Muscle of arm (tissue), 14 donors: ENCODE measurements at places on chromosomes 16 and 17. TPM values are rescaled to one million over a fixed set of nuclear protein-coding genes. Genes with fewer than 3 reads are reported as not detected.
A peak's percentile ranks its signal among the peaks of the same experiment; 100 is the strongest.

DNA sequence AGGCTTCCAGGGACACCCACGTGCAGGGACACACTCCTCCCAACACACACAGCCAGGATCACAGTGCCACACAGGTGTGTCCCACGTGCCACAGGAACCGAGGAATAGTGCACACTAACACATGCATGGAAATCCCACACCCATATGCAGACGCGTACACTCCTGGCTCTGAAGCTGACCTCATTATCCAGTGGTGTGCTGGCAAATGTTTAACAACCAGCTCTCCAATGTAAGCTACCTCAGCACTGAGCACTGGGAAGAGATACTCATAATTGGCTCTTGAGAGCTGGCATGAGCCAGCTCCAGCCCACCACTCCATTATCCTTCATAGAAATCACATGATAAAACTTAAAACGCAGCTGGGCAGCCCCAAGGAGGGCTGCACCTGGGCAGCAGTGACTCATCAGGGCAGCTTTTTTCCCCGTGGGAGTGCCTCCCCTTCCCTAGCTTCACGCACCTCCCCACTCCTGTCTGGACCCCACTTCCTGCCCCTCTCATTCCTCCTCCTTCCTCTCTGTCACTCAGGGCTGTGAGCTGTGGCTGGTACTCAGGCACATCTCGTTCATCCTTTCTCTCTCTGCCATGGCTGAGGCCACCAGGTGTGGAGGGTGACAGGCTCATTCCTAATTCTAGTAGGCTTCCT is 14.9 kb upstream of the TBX21 start:
- no peak for DNase-seq

Gene CCL1
- not detected for polyA plus RNA-seq

Gene FA2H
- polyA plus RNA-seq = 0.08 TPM

DNA sequence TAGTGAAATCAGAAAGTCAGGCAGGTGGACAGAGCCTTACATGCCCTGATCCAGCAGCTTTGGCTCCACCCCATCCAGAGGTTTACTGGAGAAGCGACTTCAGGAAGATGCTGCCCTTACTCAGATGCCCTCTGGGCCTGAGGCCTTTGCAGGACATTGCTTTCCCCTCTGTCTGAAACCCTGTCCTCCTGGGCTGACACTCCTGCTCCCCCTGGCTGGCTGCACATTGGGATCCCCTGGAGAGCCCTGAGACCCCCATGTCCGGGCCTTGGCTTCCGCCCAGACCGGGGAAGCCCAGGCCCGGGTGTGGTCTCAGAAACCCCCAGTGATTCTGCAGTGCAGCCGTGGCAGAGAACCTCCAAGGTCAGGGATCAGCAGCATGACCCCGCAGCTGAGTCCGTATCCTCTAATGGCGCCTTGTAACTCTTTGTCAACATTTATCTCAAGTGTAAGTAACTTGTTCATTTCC is 36.6 kb downstream of the BCO1 start:
- no peak for DNase-seq

GRCh38 chr16:22357635-22357971 is 16.8 kb downstream of the CDR2 start:
- no peak for DNase-seq

Gene CCL7
- not detected for polyA plus RNA-seq

- no peak for DNase-seq
Observed at GRCh38 chr17:65102235-65102634, 34.9 kb upstream of the RGS9 start.

Gene TBC1D3
- polyA plus RNA-seq = not detected

DNA sequence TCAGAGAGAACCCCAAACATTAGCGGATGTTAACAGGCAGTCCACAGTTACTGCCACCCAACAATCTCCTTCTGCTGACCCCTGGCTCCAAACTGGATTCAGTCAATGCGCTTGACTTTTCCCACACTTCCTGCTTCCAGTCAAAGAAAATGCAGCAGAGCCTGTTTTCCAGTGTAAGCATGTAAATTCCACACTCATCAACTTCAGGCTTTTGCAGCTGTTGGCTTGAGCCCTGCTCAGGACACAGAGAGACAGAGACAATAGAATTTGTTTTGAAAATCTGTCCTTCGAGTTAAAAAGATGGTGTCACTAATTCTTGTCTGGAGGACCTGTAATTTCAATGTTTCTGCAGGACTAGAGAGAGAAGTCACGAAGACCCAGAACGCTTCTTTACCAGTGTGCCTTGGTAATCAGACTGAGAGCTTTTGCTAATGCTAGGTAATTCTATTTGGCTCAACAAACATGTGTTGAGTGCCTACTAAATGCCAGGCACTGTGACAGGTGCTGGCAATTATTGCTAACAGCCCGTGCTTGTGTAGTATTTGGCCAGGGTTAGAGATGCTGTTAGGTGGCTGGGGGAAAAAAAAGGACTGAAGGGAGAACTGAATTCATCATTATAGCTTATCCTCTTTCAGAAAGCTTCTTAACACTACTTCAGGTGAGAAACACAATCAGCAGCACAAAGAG is 32.5 kb downstream of the HOXB1 start:
- DNase-seq = no peak

Gene TEKT5
- polyA plus RNA-seq = not detected

Gene EVPL
- 14.5 TPM for polyA plus RNA-seq

GRCh38 chr17:65346166-65346565 is 209.0 kb downstream of the RGS9 start:
- no peak for DNase-seq

Gene PABPN1L
- polyA plus RNA-seq = not detected

DNA sequence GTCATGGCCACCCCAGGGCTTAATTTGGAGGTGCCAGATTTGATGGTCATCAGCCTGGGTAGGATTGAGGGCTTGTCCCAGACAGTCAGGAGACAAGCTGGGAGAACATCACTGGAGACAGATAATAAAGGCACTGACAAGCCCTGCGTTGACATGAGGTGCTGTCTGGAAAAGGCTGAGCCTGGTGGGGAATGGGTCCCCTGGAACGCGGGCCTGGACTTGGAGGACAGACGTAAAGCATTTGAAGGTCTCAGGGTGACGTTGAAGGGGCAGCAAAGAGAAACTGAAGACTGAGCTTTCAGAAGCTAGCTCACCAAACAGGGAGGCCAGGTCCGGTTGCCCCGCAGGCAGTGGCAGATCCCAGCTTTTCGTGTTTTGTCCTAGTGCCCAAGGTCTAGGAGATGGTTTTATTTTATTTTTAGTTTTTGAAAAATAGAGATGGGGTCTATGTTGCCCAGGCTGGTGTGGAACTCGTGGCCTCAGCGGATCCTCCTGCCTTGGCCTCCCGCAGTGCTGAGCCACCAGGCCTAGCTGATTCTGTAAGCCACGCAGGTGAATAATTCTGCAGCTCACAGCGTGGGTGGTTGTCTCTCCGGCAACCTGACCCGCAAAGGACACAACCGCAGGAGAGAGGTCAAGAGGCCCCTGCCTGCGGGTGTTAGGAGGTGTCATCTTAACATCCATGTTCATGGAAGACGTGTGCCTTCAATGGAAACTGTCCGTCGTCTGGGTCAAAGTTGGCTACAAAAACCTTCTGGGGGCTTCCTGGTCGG is 37.6 kb downstream of the METRNL start:
- DNase-seq = no peak

DNA sequence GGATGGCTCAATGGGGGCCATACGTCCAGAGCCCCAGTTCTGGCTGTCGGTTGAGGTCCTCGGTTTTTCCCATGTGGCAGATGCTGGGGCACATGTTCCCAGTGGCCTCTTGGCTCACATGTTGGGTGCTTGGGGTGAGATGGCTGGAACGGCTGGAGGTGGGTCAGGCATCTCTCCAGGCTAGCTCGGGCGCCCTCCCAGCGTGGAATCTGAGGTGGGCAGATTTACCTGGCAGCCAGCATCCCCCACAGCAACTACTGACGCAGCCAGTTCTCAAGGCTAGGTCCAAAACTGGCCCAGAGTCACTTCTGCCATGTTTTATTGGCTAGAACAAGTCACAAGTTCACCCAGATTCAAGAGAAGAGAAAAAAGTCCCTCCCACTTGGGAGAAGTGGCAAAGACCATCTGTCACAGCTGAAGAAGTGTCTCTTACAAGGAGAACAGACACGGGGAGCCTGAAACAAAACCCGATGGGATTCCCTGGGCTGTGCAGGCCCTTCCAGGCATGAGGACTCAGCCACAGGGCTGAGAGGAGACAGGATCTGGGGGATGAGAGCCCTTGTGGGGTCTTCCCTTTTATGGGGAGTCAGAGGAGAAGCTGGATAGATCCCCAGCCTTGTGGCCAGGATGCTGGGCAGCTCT is 15.2 kb downstream of the ACE start:
- DNase-seq = no peak

DNA sequence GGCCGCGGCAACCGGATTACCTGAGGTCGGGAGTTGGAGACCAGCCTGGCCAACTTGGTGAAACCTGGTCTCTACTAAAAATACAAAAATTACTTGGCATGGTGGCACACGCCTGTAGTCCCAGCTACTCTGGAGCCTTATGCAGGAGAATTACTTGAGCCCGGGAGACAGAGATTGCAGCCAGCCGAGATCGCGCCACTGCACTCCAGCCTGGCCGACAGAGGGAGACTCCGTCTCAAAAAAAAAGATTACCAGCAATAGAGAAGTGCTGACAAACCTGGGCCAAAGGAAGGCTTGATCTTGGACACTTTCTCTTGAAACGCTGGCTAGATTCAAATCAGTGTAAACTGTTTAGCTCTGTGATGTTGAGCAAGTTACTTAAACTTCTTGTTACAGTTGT is 4.3 kb downstream of the MT1H start:
- peak; percentile 53 for DNase-seq

DNA sequence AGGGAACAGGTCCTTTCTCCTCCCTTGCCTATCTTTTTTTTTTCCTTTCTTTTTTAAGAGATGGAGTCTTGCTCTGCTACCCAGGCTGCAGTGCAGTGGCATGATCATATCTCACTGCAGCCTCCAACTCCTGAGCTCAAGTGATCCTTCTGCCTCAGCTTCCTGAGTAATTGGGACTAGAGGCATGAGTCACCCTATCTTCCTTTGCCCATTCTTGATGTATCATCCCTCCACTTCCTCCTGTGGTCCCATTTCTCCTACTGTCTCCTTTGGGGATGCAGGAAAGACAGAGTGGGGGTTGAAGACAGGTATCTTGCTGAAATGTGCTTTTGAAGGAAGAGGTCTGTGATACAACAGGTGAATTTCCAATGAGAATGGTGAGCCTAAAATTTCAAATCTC is 5.5 kb downstream of the MYO19 start:
- no peak for DNase-seq

DNA sequence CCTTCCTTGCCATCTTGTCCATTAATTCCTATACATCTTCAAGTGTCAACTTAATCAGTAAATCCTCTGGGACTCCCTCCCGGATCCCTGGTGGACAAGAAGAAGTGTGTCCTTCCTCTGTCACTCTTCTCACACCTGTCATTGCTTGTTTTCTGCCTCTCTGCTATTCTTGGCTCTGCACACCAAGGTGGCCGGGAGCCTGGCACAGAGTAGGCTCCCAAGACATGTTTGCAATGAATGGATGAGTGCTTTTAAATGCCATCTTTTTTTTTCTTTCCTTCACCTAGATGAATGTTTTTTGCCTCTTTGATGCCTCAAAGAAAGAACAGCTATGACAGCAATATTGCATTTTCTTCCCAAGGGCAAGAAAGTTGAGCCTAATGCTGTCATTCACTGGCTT is 58.0 kb upstream of the CLEC18A start:
- DNase-seq = no peak

Gene OR3A3
- 0.13 TPM for polyA plus RNA-seq

Gene EMP2
- 75.2 TPM for polyA plus RNA-seq

GRCh38 chr17:40819528-40820125 is 2.8 kb downstream of the KRT10 start:
- DNase-seq = peak; percentile 26

DNA sequence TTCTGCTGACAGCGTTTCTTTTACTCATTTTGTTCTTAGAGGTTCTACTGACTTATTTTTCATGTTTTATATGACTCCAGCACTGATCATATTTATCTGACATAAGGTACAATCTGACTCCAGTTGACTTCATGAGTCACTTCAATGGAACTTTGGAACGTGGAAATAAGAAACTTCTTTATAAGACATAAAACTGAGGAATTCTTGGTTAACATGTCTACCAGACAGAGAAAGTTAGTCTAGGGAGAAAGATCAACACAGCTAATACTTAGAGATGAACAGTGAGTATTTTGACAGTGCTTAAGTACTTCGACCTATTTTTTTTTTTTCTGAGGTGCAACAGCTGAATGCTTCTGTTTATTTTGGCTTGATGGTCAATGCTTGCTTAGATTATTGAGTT is 679.5 kb downstream of the KCNJ2 start:
- no peak for DNase-seq

GRCh38 chr16:25625620-25626019 is 66.1 kb upstream of the HS3ST4 start:
- DNase-seq = no peak

Gene PYY
- not detected for polyA plus RNA-seq

DNA sequence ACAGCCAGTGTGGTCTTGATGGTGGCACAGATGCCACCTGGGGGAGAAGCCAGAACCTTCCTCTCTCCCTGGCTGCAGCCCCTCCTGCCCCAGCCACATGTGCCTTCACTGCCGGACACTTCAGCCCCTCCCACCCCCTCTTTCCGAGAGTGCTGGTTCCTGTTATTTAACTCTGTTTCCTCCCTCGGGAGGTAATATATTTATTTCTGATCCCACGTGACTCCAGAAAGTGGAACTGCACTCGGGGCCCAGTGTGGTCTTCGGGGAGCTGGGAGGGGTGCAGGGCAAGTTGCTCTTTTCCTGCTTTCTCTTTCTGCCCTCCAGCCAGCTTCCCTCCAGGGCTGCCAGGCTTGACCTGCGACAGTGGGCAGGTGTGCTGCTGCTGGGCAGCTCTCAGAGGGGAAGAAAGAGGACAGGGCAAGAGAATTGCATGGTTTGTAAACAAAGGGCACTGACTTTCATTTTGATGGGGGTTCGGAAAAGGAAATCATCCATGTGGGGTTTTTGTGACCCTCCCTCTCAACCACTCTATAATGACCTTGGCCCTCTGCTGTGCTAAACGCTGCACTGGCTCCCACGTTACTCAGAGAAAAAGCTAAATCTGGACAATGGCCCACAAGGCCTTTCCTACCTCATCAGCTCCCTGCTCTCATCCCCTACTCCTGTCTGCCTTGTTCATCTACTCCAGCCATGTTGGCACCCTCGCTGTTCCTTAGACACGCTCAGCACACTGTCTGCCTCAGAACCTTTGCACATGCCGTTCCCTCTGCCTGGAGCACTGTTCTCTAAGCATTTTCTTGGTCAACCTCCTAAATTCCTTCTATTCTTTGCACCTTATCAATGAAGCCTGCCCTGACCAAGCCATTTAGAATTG is 8.2 kb upstream of the CIITA start:
- DNase-seq = no peak

Gene COG4
- polyA plus RNA-seq = 40.5 TPM

Gene KRTAP9-3
- not detected for polyA plus RNA-seq
